CD4-positive, alpha-beta memory T cell (primary cell): ENCODE measurements at places on chromosomes 11 and 22.

- no peak for DNase-seq
These were observed 174.2 kb upstream of the DDI1 start for GRCh38 chr11:103862094-103862801.

DNA sequence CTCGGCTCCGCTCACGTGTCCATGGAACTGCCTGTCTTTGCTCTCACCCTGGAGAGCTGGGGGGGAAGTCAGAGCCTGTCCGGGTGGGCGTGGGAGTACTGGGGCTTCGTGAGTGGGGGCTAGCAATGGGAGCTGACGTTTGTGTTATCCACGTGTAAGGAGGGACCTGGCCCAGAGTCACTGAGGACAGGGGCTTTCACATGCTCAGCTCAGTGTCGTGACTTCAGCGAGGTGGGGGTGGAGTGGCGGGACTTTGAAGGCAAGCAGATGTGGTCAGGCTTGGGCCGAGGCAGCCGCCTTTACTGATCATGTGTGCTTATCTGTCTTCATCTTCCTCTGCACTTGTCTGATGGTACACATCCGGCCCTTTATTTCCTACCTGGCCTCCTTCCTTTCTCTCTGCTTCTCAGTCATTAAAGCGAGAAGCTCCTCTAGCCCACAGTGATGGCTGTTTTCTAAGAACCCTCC is 113.1 kb upstream of the NNMT start:
- peak; percentile 87 for DNase-seq

DNA sequence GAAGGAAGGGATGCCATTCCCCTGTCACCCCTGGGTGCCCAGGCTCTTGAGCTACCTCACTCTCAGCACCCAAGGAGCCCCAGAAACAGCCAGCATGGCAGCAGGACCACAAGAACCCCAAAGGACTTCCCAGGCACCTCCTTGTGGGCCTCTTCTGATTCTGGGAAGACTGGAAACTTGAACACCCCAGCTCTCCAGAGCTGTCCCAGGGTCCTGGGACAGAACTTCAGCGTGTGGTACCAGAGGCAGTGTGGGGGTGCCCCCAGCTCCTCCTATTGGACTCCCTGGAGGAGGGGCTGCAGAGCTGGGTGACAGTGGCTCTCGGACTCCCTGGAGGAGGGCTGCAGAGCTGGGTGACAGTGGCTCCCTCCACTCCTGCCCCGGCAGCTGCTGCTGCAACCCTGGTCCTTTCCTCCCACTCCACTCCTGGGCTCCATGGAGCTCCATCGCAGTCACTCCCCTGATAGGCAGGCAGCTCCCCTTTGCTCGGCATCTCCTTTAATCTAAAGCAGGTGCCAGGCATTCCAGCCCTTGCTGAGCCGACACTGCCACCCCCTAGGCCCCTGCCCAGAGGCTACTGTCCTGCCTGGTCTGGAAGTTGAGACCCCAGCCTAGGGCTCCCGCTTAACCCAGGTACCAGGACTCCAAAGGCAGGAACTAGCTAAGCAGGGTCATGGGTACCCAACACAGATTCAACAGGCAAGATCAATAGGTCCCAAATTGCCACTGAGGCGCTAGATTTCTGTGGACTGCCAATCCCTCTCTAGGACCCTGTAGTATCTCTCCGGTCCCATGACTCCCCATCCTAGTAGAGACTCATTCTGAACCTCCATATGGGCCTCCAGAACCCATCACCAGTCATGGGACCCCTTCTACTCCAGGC is 2.7 kb downstream of the BCL9L start:
- no peak for DNase-seq

- DNase-seq = no peak
These were observed 3.5 kb downstream of the ZDHHC24 start for GRCh38 chr11:66542362-66542761.

DNA sequence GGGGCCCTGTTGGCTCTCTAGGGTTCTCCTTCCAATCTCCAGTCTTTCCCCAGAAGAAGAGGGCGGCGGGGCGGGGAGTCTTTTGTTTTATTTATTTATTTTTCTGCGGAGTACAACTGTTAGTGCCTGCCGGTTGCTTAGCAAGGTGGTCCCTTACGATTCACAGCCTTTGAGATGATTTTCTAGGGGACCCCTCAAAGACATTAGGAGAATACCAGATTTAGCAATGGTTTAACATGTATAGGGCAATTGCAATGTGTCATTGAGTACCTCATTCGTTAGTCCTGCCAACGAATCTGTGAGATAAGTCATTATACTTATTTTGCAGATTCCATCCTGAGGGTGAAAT is 307 bp upstream of the MRPL16 start:
- DNase-seq = no peak

- no peak for DNase-seq
These were observed 1.6 kb upstream of the MTNR1B start for GRCh38 chr11:92967867-92968266.
